ENCODE measurements at places on chromosomes 5 and 9. TPM values are rescaled to one million over a fixed set of nuclear protein-coding genes. Genes with fewer than 3 reads are reported as not detected.

Gene PFN3
- not detected for total RNA-seq

Gene FAM163B
- not detected for total RNA-seq

Gene TMEM215
- not detected for total RNA-seq

Gene SEPTIN8
- total RNA-seq: 31.8 TPM

Gene SHLD3
- total RNA-seq: 4.3 TPM

Gene OR1J2
- not detected for total RNA-seq

Gene KIF20A
- total RNA-seq: 50.7 TPM

DNA sequence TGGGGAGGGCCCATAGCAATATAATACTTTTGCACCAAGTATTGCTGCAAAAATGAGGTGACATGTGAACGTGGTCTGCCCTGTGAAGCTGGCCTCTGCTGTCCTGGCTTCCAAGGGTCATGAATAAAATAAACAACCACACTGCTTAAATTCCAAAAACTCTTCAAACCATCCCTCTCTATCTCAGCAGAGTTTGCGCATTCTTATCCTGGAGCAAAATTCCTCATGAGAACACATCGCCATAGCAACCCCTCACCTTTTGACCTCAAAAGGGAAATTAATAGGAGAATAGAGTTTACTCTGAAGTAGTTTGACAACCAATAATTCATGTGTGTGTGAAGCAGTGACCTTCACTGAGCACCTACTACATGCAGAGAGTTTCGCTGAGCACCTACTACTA, 342.9 kb downstream of the SPOCK1 start:
- DNase-seq: no peak

DNA sequence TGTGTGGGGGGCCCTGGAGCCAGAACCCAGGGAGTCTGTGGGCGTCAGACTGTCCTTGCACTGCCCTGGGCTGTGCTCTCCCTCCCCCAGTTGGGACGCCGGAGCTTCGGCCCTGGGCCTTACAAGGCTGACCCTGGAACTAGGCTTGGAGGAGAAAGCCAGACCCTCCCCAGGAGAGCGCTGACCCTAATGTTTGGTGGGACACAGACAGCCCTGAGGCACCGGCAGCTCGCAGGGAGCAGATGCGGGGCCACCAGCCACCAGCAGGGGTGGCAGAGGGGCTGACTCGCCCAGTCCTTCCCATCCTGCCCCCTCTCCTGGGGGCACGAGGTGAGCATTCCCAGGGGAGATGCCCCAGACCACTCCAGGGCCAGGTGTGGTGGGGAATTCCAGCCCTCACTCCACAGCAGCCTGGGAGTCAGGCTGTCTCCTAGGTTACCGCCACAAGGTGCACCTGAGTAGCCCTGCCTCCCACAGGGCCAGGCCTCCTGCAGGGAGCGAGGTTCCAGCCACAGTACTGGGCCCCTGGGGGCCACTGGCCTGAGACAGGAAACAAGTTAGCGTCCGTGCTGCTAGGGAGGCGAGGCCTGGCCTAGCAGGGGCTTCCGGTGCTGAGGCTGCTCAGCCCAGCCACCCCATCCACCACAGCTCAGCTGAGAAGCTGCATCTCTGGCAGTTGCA, 134.6 kb downstream of the OLFM1 start:
- no peak for DNase-seq

DNA sequence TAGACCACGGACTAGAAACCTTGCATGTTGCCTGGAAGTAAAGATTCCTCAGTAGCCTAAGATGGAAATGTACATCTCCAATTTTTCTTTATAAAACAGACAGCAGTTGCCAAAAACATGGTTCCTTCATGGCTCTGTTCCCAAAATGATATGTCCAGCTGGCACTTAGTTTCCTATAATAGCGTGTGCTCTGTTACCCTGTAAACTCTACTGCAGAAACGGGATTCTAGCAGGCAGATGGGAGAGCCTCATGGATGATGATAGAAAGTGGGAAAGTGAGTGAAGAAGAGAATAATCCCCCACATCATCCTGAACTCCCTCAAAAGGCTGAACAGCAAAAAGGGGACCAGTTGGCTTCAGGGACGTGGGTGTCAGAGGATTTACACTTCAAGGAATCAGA, 118.2 kb downstream of the FRMD3 start:
- no peak for DNase-seq

- DNase-seq: no peak
These were observed 17.6 kb upstream of the SETX start for GRCh38 chr9:132372177-132373095.

GRCh38 chr9:107466826-107467225, 22.7 kb downstream of the KLF4 start:
- no peak for DNase-seq

GRCh38 chr5:109146591-109146990, 263.2 kb downstream of the PJA2 start:
- no peak for DNase-seq

DNA sequence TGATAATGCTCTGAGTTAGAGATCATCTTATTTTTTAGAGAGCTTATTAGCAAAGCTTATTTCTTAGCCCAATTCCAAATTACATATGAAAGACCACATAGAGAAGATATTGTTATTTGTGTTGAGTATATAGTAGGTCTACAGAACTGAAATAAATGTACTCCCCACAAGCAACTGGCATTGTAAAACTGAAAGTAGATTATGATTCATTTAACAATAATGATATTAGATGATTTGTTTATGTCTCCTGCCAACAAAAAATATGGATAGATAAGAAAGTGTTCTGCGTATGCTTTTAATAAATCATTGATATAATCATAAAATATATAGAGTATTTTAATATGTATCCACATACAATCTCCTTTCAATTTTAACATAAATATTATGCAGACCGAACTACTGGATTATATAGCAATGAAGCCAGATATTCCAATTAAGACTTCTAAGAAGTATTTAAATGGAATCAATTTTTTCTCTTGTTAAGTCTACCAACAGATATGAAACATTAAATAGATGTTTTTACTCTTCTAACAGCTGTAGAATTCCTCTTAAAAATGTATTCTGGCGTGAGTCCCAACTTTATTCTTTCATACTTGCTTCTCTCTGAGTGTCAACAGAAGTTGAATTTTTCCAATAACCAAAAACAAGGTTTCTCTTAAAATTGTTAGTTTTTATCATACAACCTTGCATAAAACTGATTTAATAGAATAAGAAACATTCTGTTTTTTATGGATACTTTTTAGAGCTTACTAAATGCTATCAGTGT, 15.6 kb upstream of the DAB2 start:
- DNase-seq: no peak

- no peak for DNase-seq
These were observed 39.5 kb downstream of the SNCAIP start for GRCh38 chr5:122351416-122352157.

- no peak for DNase-seq
These were observed 136.2 kb downstream of the MPDZ start for GRCh38 chr9:13143281-13143680.

DNA sequence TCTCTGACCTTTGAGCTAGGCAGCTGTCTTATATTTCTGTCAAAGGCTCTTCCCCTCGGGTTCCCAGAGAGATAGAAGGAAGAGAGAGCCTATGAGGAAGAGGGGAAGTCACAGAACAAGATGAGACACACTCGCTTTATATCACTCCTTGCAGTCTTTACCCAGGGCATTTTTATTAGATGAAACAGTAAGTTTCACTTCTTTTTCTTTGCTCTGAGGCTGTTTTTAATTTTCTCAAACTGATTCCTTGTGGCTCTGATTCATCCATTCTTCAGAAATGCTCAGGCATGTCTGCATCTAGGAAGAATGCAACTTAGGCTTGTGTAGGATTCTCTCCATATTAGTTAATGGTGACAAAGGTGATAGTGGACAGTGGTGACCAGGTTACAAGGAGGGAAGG, 132.9 kb upstream of the CHD1 start:
- DNase-seq: no peak

Measured in activated CD4-positive, alpha-beta memory T cell treated with anti-CD3 and anti-CD28 coated beads, Interleukin-2, amount 10 ng/mL, durations not matched to agents 7 days and 5 days (primary cell).